Stimulated activated CD8-positive, alpha-beta memory T cell treated with anti-CD3 and anti-CD28 coated beads, Interleukin-7, amount 100 ng/mL, for 4 hours (primary cell): ENCODE measurements at places on chromosomes 3 and 15.

DNA sequence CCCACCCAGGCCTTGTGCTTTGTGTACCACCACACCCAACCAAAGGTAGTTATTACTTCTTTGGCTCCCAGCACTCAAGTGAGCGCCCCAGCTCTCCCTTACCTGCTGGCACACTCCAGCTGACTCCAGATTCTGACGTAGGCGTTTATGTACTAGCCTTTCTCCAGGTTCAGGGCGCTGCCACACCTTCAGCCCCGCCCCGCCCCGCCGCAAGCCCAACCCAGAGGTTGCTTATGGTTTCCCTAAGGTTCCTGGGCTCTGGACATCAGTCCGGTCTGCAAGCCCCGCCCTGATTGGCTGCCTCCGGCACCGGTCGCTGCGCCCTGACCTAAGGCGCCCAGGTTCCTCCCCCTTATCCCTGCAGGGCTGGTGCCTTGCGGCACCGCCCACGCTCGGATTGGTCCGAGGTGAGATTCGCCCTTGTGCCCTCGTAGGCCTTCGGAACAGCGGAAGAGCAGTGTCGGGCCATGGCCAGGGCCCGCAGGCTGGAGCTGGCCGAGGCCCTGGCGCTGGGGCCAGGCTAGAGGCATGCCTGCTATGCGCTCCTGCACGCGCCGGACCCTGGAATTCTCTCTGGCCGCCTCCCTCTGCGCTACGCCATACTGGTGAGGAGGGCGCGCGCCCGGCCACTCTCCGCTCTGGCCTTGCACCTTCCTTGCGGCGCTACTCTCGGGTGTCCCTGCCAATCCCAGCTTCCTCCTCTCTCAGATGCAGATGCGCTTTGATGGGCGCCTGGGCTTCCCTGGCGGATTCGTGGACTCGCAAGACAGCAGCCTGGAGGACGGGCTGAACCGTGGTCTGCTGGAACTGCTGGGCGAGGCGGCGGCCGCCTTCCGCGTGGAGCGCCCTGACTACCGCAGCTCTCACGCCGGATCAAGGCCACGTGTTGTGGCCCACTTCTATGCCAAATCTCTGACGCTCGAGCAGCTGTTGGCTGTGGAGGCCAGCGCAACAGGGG, 19.8 kb upstream of the NUDT16 start:
- peak; percentile 12 for DNase-seq

GRCh38 chr3:71593106-71593505, 9.6 kb upstream of the FOXP1 start:
- no peak for DNase-seq

- no peak for DNase-seq
These were observed 515.6 kb upstream of the NR2F2 start for GRCh38 chr15:95814908-95815307.

- DNase-seq, result no peak
These were observed 38.5 kb downstream of the C3orf62 start for GRCh38 chr3:49238274-49239127.

GRCh38 chr3:141235661-141236171, 4.1 kb downstream of the PXYLP1 start:
- DNase-seq, result no peak

GRCh38 chr15:95770196-95770595, 560.3 kb upstream of the NR2F2 start:
- no peak for DNase-seq

- DNase-seq, result no peak
These were observed 176.0 kb upstream of the BCHE start for GRCh38 chr3:166013073-166013679.

DNA sequence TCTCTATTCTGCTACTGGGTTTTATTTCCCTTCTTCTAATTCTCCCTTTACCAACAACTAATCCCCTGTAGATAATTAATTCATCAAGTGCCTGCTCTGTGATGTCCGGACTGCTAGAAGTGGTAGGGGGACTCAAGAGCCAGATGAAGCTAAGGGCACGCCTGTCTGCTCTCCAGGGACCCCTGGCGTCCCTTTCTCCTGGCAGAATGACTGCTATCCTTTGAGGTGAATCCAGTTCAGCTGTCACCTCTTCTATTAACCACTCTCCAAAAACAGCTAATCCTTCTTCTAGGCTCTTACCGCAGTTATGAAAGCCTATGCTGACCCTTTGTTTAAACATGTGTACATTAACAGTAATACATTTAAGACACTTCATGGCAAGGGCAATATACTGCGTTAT, 1.4 kb upstream of the CHRNA7 start:
- DNase-seq, result no peak

DNA sequence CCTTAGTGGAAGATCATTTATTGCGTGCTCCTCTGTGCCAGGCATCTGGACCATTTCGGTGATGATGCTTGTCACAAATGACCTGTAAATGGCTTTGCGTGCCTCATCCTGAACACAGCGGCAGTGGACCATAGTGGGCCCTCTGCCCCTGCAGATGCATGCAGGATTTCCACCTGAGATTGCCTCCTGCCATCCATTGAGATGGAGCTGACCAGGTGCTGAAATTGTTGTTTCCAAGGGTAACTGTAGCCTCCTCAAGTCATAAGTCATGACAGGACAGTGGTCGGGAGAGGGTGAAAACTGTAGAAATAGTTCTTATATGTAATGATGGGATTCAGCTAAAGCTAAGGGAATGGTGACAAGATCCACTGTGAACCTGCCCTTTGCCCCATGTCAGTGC, 35.5 kb downstream of the CLSTN2 start:
- DNase-seq, result no peak

DNA sequence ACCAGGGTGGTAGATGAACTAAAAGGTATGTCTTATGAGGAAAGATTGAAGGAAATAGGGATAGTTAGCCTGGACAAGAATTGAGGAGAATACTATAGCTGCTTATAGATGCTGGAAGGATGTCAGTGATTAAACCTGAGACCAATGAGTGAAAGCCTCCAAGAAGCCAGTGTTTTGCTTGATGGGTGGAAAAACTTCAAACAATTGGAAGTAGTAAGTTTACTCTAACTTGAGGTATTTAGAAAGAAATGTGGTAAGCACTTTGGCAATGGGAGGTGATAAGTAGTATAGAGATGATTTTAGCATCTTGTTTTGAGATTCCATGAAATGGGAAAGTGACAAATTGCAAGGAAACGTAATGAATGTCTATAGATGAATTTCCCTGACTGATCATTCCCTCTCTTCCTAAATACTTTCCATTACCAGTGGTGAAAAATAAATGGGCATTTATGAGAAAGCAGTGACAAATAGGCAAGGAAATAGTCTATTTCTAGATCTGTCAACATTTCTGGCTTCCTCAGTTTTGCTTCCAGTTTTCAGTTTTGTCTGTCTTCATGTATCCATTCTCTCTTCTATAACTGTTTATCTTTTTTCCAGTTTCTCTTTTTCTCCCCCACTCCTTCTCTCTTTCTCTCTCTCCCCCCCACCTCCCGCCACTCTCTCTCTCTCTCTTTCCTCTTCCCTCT, 19.2 kb downstream of the SLC15A2 start:
- no peak for DNase-seq

- DNase-seq, result no peak
These were observed 848 bp downstream of the NCEH1 start for GRCh38 chr3:172709774-172710663.

- no peak for DNase-seq
These were observed 5.2 kb upstream of the GNAI2 start for GRCh38 chr3:50230794-50231125.

DNA sequence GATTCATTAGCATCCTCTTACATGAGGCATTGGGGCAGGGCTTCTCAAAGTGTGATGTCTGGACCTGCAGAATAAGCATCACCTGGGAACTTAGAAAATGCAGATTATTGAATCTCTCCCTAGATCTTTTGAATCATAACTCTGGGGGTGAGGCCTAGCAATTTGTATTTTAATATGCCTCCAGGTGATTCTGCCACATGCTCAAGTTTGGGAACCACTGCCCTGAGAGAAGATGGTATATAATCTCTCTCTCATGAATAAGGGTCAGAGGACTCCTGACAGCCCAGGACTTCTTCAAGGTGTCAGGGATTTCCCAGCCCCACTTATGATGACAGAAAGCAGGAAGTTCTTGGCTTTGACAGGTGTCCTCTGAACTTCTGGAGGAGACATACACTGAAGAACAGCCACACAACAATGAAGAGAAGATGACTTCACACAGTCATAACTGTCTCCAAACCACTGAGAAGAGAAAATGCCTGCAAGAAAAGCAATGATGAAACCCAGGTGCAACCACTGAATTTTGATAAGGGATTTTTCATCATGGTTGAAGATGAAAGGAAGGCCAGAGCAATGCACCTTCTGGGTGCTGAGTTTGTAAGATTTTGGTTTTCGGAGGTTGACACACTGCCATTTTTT, 211.9 kb upstream of the MRPL3 start:
- no peak for DNase-seq

GRCh38 chr15:59996298-59997041, 7.6 kb upstream of the FOXB1 start:
- no peak for DNase-seq

DNA sequence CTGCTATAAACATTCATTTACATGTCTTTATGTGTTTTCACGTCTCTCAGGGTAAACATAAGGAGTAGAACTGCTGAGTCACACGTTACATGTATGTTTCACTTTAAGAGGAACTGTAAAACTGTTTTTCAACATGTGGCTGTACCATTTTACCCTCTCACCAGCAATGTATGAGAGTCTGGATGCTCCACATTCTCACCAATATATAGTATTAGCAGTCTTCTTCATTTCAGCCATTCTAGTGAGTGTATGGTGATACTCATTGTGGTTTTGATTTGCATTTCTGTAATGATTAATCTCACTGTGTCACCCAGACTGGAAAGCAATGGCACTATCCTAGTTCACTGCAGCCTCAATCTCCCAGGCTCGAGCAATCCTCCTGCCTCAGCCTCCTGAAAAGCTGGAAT, 37.1 kb downstream of the PHC3 start:
- DNase-seq, result no peak

GRCh38 chr3:5036858-5037257, 57.6 kb downstream of the BHLHE40 start:
- no peak for DNase-seq

- DNase-seq, result no peak
These were observed 15.2 kb upstream of the PLXND1 start for GRCh38 chr3:129621626-129622225.

DNA sequence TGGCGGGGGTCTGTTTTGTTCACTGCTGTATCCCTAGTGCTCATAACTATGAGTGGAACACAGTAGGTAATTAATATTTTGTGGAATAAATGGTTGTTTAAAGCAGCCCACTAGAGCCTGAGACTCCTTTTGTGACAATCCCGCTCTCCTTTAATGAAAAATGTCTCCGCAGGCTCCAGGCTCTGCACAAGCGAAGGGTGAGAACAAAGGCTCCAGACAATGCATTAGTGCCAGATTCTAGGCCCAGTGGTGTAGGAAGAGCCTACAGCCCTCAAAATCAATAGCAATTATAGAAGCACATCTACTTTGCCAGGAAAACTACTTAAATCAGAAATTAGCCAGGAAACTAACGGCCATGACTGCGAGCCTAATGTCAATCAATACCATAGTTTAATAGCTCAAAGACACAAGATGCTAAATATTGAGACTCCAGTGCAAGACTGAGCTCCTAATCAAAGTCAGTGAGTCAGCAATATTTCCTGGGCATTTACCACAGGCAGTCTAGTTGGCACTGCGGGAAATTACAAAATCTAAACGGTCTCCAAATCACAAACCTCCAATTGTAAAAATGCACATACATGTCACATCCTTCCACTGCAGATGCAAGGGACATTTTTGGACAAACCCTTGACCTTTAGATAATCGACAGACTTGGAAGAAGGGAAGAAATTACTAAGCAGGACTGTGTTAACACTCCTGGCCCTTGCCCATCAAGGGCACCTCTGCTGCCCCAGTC, 2.3 kb downstream of the ANXA2 start:
- DNase-seq, result no peak

- DNase-seq, result no peak
These were observed 31.2 kb upstream of the CMTM7 start for GRCh38 chr3:32360493-32360827.

DNA sequence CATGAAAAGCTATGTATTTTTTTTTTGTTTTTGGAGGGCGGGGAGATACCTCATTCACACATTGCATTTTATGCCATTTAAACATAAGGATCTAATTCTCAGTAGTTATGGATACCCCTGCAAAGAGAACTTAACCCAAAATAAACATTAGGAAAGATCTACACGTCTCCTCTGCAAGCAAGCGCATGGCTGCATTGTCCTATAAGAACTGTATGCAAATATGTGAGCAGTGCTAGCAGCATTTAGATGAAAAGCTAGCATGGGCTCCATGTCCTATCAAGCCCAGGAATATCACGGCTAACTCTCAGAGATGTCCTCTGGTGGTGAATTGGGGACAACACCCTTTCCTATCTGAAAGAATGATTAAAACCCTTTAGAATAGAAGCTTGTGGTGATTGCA, 292.8 kb downstream of the MEX3B start:
- no peak for DNase-seq

GRCh38 chr3:153919773-153920172, 201.4 kb upstream of the ARHGEF26 start:
- DNase-seq, result no peak

- DNase-seq, result no peak
These were observed 11.3 kb upstream of the KIF23 start for GRCh38 chr15:69402816-69403215.

- DNase-seq, result no peak
These were observed 8.1 kb downstream of the PGBD4 start for GRCh38 chr15:34109797-34110663.
